ENCODE measurements at places on chromosomes 5 and 9. TPM values are rescaled to one million over a fixed set of nuclear protein-coding genes. Genes with fewer than 3 reads are reported as not detected.

MYMK gene
- total RNA-seq: not detected

RNF208 gene
- total RNA-seq: 5.0 TPM

- no peak for DNase-seq
- H3K27ac ChIP-seq: no peak overlapping the region
- H3K4me1 ChIP-seq: peaks cover 49% of the 10 kb centered on the region
- no peaks in the 10 kb centered on the region for H3K27me3 ChIP-seq
- no peak overlapping the region for H3K4me3 ChIP-seq
Observed at GRCh38 chr5:56822981-56823380, 7.6 kb downstream of the MAP3K1 start.

GRCh38 chr5:158755986-158756385, 343.7 kb downstream of the EBF1 start:
- H3K4me1 ChIP-seq: no peaks in the 10 kb centered on the region
- no peak overlapping the region for H3K27ac ChIP-seq
- H3K4me3 ChIP-seq: no peak overlapping the region
- no peaks in the 10 kb centered on the region for H3K36me3 ChIP-seq
- peaks cover 34% of the 10 kb centered on the region for H3K27me3 ChIP-seq

GRCh38 chr9:128940946-128941755, 6.3 kb downstream of the DOLK start:
- H3K36me3 ChIP-seq: no peaks in the 10 kb centered on the region
- no peak overlapping the region for H3K27ac ChIP-seq
- H3K4me3 ChIP-seq: no peak overlapping the region
- no peak for DNase-seq

DNA sequence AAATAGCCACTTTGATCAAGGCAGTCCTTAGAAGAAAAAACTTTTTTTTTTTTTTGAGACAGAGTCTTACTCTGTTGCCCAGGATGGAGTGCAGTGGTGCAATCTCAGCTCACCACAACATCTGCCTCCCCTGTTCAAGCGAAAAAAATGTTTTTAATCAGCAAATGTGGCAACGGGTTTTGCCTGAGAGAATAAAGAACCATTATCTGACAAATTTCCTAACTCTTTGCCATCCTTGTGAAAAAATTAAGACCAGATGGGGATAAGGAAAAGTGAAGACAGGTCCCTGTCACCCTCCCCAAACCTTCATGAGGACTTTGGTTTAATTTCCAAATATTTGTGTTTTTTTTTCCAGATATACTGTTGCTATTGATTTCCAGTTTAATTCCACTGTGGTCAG, 107.3 kb upstream of the SPOCK1 start:
- H3K27ac ChIP-seq: no peak overlapping the region
- no peak overlapping the region for H3K4me3 ChIP-seq
- DNase-seq: no peak
- H3K27me3 ChIP-seq: peaks cover 38% of the 10 kb centered on the region

- no peak for DNase-seq
- no peak overlapping the region for H3K4me3 ChIP-seq
- peaks cover 18% of the 10 kb centered on the region for H3K36me3 ChIP-seq
- H3K27ac ChIP-seq: no peak overlapping the region
- H3K4me1 ChIP-seq: peaks cover 4% of the 10 kb centered on the region
Observed at GRCh38 chr5:35626108-35626507, 8.4 kb downstream of the SPEF2 start.

- H3K27me3 ChIP-seq: no peaks in the 10 kb centered on the region
- peaks cover 20% of the 10 kb centered on the region for H3K36me3 ChIP-seq
- H3K27ac ChIP-seq: peak overlapping the region; percentile 63
- peaks cover 45% of the 10 kb centered on the region for H3K4me1 ChIP-seq
Observed at GRCh38 chr9:37293664-37294524, 128.6 kb upstream of the GRHPR start.

- no peak for DNase-seq
- H3K4me3 ChIP-seq: no peak overlapping the region
- no peaks in the 10 kb centered on the region for H3K36me3 ChIP-seq
- no peak overlapping the region for H3K27ac ChIP-seq
Observed at GRCh38 chr5:69528035-69528434, 32.0 kb upstream of the GTF2H2C start.
